ENCODE measurements at places on chromosomes 1 and 21.

DNA sequence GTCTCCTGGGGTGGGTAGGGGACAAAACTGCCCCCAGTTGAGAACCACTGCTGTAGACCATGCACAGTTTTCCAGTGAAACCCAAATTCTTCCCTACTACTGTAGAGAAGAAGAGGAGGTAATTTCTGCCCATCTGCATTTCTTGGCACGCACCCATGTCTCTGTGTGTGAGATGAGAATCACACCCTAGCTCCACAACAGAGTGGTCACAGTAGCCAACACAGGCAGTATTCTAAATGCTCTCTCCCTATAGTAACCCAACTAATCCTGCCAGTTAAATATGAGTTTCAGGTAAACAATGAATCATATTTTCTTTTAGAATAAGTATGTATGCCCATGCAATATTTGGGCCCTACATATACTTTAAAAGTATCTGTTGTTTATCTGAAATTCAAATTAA, 1.2 kb upstream of the CAPN2 start:
- no peak for DNase-seq

GRCh38 chr21:15132781-15133180, 68.0 kb upstream of the NRIP1 start:
- DNase-seq, result no peak

DNA sequence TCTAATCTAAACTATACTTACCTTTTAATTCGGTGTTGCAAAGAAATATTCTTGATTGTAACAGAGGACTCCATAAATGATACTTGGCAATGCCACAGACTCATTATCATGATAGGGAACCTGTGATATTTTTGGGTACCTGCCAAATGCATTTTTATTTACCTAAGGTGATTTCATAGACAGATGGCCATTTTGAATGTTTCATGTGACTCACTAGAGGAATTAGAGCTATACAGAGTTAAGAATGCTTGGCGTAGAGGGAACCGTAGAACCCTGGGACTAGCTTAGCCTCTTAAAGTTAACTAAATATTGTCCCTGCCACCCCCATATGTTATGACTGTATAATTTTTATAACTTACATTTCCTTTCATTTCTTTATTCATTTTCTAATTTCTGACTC, 136.1 kb downstream of the DISP1 start:
- DNase-seq, result no peak

DNA sequence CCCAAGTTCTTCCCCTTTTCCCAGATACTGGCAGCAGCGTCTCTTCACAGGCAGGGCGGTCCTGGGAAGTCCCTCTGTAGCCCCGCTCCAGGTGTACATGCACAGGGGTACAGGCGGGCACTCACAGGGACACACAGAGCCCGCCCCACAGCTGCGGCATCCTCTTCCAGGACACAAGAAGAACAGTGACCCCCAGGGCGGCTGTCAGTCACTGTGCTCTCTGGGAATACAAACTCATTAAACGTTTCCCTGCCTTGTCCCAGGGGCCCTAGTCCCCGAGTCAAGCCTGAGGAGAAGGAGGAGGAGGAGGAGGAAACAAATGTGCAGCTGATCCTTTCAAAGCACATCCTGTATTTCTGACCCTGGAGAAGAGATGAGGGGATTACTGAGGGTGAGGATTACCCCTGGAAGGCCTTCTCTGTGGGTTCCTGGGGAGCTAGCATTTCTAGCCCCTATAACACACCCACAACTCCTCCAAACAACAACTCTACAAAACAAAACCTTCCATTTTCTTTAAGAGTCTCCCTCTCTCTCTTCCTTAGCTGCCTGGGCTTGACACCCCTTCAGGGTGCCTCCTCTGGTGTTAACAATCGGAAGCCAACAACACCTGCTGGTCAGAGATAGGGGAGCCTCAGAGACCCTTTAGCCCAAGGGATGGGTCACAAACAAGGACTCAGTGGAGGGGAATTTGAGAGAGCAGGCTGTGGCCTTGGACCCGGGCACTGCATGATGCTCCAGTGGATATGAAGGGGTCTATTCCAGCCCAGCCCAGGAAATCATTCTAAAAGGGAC, 28.4 kb upstream of the DMBX1 start:
- no peak for DNase-seq

- DNase-seq, result peak; percentile 58
Measured at GRCh38 chr1:38026592-38027200, 14.2 kb downstream of the UTP11 start.

GRCh38 chr21:33025106-33025488, 638 bp upstream of the OLIG2 start:
- peak; percentile 36 for DNase-seq

- no peak for DNase-seq
Measured at GRCh38 chr1:22753481-22753971, 42.9 kb downstream of the EPHB2 start.

- no peak for DNase-seq
Measured at GRCh38 chr1:108686614-108687313, 5.3 kb upstream of the PRPF38B start.

DNA sequence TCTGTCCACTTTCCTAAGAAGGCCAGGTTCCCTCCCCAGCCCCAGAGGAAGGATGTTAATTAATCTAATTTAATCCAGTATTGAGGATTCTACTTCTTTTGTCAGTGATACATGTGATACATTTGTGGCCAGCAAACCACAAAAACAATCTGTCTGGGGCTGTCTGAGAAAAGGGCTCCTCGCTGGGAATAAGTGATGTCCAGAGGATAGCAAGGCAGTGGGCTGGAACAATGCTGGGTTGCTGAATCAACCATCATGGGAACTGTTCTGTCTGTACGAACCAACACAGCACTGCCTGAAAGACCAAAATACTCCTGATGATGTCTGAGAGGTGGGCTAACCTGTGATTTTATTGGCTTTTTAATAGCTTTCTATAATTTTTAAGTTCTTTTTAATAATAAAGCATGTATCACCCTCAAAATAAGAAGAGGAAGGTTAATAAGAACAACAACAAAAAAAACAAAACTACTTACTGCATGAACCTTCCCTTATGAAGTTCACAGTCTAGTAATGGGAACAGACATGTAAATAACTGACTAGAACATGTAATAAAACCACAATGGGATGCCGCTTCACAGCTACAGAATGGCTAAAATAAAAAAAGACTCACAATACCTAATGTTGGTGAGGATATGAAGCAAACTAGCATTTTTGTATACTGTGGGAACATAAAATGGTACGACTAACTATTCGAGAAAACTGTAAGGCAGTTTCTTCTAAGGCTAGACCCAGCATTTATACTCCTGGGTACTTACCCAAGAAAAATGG, 11.4 kb upstream of the ADAR start:
- no peak for DNase-seq

- no peak for DNase-seq
Measured at GRCh38 chr1:184395370-184395769, 8.5 kb downstream of the C1orf21 start.

GRCh38 chr1:192940658-192941057, 118.5 kb downstream of the UCHL5 start:
- DNase-seq, result no peak

DNA sequence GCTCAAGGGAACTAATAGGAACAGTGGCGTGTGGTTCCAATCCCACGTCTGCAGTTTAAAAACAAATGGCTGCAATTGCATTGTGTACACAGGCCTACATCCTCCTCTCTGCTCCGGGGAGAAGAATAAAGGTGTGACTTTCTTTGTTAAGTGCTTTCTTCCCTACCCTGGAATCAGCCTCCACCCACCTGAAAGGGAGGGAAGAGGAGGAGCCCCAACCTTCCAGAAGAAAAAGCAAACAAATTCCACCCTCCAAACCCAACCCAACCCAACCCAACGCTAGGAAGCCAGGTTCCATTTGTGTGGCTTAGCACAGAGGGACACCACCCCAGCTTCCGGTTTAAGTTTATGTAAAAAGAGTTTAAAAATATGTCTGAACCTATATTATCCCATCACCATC, 11.8 kb upstream of the BACE2 start:
- DNase-seq, result no peak

DNA sequence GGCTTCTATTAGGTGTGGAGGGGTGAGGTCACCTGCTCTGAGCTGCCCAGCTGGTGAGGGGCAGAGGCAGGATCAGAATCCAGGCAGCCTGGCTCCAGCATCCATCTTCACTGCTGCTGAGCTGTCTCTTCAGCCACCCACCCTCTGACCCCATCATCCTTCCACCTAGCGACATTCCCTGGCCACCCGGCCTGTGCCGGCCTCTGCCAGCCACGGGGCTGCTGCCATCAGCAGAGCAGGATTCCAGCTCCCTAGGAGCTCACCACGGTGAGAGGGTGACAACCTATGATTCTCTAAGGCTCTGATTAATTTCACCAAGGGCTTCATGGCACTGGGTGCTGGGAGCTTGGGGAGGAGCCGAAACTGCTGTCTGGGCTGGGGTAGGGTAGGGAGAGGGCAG, 32.1 kb downstream of the ALPL start:
- no peak for DNase-seq

DNA sequence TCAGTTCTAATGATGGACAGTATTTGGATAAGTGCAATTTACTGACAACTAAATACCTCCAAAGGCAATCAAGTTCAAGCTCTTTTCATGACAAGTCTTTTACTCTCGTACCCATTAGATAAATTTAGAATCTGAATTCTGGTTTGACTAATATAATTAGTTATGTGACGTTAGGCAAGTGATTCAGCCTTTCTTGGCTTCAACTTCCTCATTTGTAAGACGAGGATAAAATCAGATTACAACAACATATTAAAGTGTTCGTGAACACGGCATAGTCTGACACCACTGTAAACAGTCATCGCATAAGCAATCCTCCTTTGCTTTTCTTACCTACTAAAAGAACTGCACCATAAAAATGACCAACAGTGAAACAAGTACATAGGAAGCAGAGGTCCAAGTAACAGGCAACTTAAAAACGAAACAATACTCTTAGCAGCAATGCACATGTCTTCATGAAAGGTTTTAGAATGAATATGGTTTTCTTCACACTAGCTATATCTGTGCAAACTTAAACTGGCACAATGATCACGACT, 25.7 kb downstream of the COA6 start:
- DNase-seq, result peak; percentile 72

DNA sequence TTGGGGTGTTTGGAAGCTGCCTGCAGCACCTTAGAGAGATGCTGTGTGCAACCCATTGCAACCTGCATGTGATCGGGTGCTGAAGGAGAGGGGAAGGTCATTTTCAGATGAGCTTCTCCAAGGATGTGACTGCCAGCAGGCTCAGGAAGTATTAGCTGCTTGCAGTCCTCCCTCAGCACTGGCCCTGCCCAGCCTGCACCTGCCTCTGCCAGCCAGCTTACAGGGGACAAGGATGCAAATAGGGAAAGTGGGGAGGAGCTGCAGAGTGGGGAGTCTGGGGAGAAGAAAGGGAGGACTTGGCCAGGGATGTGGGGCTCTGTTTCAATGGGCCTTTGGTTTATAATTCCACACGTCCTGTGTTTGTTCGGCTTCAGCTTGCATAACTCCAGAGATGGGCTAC, 254.5 kb downstream of the RRAGC start:
- no peak for DNase-seq

DNA sequence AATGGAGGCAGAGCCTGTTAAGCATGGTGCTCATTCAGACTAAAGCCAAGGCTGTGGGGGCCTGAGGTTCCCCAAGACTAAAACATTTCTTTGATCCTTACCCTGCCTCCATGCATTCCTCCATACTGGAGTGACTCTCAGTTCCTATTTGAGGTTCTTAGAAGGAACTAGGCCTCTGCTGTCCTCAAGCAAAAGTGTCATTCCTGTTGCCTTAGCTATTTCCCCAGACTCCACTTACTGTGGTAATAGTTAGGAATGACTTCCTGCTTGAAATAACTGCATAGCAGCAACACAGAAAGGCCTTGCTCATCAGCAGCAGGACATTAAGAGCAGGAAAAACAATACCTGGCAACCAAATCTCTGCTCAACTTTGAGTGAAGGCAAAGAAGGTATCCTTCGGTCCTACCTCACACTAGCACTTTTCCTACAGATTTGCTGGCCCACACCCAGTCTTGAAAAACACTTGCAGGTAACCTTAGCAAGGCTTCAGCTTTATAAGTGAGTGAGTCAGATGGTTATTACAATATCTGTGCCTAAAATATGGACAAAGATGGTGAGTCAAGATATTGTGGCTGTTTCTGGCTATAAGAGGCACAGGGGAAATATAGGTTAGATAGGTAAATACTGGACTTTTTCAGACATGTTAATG, 14.8 kb downstream of the LRRC41 start:
- no peak for DNase-seq

DNA sequence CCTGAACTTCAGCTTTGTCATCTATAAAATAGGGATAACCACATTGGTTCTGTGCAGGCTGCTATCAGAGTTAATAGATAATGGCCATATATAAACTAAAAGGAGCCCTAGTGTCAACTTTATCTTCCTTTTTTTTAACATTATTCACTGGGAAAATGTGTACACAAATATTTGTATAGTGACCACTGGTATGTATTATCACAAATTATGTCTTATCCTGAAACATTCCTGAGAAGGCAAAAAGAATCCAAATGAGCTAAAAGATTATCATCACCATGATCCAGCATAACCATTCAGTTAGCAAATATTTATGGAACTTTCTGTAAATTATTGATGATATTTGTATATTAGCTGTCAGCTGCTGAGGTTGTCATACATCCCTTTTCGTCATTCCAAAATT, 16.6 kb downstream of the ANGPTL3 start:
- no peak for DNase-seq

DNA sequence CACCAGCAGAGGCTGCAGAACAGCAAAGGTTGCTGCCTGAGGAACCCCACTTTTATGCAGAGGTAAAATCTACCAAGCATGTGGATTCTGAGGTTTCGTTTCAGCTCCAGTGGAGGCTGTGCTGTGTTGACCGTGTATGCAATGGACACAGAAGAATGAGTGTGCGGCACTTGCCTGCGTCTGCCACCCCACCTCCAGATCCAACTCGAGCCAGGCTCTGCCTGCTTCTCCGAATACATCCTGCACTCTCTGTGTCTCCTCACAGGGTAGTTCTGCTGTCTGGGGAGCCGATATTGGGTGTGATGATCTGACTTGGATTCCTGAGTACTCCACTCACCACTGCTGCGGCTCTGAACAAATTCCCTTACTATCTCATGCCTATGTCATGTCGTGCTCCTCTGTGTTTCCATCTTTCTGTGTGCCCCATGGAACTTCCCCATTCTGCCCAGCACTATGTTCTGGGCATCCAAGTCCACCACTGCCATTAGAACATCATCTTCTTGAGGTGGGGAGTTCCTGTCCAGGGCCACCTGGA, 129.8 kb downstream of the SLC45A1 start:
- DNase-seq, result no peak

DNA sequence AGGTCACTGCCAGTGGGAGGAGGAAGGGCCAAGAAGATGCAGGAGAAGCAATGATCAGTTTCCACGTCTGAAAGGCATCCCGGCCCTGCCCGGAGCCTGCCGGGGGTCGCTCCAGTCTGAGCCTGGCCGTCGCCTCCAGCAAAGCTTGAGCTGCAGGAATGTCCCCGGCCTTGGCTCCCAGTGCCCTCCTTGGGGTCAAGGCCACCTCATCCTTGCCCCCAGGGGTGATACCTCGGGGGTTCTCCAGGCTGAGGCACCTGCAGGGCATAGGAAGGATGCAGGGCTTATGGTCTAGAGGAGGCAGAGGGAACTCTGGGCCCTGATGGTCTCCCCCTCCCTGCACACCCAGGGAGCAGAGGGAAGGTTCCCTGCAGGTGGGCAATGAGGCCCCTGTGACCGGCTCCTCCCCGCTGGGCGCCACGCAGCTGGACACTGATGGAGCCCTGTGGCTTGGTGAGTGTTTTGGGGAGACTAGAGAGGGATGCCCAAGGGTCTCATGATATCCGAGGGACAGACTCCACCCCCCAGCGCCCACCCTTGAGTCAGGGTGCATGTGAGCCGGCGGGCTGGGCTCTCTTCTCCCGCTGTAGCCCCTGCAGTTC, 19.9 kb downstream of the RNF223 start:
- no peak for DNase-seq
